SW480 (cell line): ENCODE measurements at places on chromosomes 6 and 20.
A peak's percentile ranks its signal among the peaks of the same experiment; 100 is the strongest.

DNA sequence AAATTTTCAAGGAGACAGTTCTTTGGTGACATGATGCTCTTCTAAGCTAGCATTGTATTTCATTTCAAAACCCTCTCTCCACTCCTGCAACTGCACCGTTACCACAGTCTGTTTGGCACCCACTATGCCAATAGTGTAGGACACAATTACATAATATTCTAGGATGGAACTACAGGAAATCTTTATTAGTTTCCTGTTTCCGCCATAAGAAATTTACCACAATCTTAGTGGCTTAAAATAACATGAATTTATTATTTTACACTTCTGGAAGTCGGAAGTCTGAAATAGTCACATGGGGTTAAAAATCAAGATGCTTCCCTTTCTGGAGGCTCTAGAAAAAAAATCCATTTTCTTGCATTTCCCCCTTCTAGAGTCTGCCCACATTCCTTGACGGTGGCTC, 733.1 kb downstream of the HDGFL1 start:
- no peak for DNase-seq

DNA sequence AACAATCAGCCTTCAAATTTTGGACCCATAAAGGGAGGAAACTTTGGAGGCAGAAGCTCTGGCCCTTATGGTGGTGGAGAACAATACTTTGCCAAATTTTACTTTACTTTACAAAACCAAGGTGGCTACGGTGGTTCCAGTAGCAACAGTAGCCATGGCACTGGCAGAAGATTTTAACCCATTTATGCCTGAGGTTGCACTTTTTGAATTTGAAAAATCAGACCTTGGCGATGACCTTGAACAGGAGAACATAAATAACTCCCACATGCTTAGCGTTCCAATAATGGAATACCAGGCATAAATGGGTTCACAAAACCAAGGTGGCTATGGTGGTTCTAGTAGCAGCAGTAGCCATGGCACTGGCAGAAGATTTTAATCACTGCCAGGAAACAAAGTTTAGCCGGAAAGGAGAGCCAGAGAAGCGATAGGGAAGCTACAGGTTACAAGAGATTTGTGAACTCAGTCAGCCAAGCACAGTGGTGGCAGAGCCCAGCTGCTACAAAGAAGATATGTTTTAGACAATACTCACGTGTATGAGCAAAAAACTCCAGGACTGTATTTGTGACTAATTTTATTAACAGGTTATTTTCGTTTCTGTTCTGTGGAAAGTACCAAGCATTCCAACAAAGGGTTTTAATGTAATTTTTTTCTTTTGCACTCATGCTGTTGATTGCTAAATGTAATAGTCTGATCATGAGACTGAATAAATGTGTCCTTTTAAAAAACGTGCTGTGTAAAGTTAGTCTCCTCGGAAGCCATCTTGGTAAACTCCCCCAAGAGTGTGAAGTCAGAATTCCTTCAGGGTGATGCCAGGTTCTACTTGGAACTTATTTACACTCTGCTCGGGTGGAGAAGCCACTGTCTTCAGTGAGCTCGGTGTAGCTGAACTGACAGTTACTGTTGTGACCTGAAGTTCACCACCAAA, 6.7 kb downstream of the SFT2D1 start:
- DNase-seq: no peak

- no peak for DNase-seq
Observed at GRCh38 chr6:6591778-6592465, 3.4 kb downstream of the LY86 start.

GRCh38 chr6:53263917-53264316, 84.8 kb downstream of the ELOVL5 start:
- DNase-seq: no peak

- DNase-seq: no peak
Observed at GRCh38 chr6:12473494-12473893, 183.3 kb downstream of the EDN1 start.

GRCh38 chr20:47557791-47558190, 56.1 kb downstream of the NCOA3 start:
- DNase-seq: no peak

DNA sequence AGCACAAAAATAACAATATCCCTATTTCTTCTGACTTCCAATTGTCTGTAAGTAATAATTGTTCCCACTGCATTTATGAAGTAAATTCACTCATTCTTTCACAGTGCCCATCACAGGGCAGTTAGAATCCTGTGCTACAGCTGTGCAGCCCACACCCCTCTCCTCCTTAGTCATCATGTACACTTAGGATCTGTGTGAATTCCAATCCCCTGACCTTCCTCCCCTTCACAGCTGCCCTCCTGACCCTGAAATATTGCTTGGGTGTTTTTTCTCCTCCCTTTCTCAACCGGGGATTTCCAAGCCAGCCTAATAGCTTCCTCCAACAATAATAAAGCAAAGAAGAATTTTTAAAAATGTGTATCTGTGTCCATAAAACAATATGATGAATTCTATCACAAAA, 91.5 kb upstream of the BEND6 start:
- DNase-seq: peak; percentile 33

GRCh38 chr6:122068291-122068769, 331.1 kb upstream of the HSF2 start:
- no peak for DNase-seq

DNA sequence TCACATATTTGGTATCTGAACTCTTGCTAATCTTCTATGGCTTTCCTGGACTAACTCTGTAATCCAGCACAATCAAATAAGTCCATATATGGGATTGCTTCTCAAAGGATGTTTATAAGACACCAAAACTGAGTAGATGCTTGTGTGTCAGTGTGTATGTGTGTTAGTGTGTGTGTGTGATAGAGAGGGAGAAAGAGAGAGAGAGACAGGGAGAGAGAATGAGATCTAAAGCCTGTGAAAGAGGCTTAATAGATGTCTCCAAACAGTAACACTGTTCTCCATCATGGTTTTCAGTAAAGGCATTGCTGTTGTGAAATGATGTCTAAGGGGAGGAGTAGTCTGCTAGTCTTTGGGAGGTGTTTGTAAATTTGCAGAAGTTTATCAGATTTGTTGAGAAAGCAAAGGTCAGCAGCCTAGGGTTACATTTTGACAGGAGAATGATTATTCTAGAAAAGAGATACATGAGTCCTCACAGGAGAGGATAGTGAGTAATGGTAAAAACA, 73.9 kb upstream of the MLIP start:
- no peak for DNase-seq

DNA sequence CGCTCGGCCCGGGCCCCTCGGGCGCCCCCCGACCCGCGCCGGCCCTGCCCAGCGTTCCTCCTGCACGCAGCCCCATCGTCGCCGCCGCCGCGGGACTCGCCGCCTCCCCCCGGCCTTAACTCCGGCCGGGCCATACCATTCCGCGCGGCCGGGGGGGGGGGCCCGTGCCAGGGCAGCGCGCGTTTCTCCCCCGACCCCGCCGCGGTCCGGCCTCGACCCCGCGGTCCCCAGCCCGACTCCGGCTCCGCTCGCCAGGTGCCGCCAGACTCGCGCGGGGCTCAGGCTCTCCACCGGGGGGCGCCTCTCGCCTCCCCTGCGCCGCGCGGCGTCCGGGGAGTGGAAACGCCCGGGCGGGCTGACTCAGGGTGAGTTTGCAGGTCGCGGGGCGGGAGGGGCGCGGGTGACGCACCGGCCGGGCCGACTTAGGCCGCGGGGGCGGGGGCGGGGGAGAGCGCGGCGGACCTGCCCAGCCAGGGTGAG, at the start of gene SRXN1:
SRXN1 (minus strand) TSS at position 91 of the 480 bp plus-strand sequence; CDS start at position 76, 15 bp downstream.
- DNase-seq: peak; percentile 89

GRCh38 chr6:44039839-44040350, 87.4 kb downstream of the MRPL14 start:
- no peak for DNase-seq

DNA sequence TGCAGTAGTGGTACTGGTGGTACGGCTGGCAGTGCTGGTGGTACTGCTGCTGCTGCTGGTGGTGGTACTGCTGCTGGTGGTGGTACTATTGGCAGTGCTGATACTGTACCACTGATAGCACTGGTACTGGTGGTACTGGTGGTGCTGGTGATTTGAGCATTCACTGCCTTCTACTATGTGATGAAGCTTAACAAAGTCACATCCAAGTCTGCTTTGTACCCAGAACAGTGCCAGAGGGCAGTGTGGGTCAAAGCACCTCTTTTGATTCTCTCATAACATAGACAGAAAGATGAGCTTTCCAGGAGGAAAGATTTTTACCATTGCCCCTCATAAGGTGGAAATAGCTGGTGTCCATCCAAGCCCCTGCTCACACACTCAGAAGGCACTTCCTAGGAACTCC, 48.7 kb downstream of the ANKRD6 start:
- no peak for DNase-seq

- DNase-seq: no peak
Observed at GRCh38 chr6:130143709-130144108, 79.0 kb downstream of the SAMD3 start.

DNA sequence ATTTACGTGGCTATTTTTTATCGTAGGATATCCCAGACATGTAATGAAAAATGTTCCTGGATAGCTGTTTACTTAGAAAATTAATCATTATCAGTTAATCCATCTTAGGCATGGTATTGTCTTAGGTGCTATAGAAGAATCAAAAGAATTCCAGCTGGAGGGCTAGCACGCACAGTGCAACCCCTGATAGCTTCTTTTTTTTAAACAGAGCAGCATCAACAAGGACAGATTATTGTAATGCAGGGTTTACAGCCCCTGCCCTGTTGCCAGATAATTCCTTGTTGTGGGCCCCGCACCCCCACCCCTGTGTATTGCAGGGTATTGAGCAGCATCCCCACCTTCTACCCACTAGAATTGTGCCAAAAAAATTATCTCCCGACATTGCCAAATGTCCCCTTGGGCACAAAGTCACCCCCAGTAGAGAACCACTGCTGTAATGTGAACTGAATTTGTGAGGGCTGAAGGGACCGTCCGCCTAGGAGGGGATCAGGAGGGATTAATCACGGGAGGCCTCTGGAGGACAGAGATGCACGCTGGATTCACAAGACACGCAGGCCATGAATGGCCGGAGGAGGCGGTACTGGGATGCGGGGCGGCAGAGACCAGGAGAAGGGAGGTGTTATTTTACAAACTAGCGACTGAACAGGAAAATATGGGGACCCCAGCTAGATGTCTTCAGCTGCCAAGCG, 174.6 kb downstream of the ZDHHC14 start:
- DNase-seq: no peak
